ENCODE measurements at places on chromosomes 11 and 22. TPM values are rescaled to one million over a fixed set of nuclear protein-coding genes. Genes with fewer than 3 reads are reported as not detected.
A peak's percentile ranks its signal among the peaks of the same experiment; 100 is the strongest.

The CD248 gene
- total RNA-seq, result 0.23 TPM

- no peak for DNase-seq
These were observed 47.6 kb upstream of the KCNQ1OT1 start for GRCh38 chr11:2747248-2748027.

- no peak for DNase-seq
These were observed 23.2 kb downstream of the P2RY2 start for GRCh38 chr11:73241300-73241699.

DNA sequence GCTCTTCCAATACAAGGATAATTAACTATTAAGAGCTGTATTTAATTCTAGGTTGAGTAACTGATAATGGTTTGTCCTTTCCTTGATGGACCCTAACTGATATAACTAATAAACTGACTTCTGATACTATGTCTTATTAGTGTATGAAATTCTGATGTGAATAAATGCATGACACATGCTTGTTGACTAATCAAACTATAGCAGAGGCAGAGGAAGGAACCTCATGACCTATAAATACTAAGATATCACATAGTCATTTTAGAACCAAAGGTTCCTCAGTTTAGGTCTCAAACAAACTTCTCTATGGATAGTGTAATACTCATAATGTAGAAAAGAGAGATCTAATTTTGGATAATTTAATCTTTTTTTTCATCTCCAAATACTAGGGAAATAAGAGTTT lies 4.8 kb upstream of the HBD start:
- DNase-seq, result no peak

DNA sequence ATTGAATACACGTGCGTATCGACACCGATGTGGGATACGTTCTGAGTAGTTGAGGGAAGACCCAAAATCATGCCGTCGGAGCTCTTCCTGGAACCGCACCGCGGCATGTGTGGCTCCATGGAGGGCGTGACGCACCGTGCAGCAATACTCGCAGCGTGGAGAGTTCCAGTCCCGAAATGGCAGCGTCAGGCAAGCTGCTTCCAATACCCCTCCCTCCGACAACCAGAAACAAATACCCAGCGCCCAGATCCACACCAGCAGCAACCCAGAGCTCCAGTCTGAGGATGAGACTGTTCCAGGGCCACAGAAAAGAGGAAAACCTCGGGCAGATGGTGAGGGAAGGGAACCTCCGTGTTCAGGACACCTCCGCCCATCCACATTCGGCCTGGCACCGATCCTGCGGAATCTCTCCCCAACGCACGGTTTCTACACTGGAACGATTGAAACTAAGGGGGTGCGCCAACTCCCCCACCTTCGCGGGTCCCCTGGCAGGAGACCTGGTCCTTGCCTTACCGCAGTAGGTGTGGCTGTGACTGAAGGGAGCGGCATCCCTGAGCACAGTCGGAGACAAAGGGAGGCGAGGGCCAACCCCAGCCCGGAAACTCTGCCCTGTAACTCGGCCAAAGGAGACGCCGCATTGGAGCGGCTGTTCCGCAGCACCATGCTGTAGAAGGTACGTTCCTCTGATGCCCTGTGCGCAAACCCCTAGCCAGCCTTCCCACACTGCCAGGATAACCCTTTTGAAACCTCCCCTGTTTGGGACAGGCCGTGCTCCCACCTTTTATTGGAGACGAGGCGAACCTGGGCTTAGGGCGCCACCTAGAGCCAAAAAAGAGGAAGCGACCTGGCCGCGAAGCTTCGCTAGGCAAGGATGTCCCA lies 28.2 kb downstream of the DBX1 start:
- peak; percentile 80 for DNase-seq

DNA sequence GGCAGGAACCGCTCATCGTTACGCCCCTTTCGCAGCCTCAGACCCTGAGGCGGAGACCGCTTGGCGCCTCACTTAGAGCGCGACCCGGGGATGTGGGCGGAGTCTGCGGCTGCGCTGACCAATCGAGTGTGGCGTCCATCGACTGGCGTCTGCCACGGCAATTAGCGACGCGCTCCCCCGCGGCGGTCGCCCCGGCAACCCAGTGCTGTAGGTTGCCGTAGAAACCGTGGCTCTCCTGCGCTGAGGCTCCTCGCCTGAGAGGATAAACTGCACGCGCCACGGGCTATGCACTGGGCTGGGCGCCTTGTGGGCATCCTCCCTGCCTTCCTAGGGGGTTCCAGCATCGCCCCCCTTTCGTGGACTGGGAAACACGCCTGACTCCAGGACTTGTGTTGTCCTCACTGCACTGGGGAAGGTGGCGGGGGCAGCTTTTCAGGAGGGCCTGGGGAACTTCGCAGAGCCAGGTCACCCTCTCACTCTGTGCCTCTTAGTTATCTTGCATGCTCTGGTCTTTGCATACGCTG lies 701 bp upstream of the P2RX6 start:
- DNase-seq, result peak; percentile 91

DNA sequence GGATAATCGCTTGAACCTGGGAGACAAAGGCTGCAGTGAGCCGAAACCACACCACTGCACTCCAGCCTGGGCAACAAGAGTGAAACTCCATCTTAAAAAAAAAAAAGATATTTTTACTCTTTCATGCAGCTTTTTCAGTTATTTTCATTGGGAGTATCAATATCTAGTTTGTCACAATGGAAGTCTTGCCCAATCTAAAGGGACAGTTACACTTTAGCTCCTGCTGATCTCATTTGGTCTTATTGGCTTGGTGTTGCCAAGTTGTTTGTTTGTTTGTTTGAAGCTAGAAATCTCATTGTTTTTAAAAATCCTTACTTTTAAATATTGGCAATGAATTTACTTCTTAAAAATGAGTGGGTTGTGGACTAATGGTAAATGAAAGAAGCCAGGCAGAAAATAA lies 24.7 kb downstream of the CEP295 start:
- no peak for DNase-seq

- no peak for DNase-seq
These were observed 47.9 kb upstream of the YWHAH start for GRCh38 chr22:31896472-31896871.

The IL18 gene
- 0.33 TPM for total RNA-seq

DNA sequence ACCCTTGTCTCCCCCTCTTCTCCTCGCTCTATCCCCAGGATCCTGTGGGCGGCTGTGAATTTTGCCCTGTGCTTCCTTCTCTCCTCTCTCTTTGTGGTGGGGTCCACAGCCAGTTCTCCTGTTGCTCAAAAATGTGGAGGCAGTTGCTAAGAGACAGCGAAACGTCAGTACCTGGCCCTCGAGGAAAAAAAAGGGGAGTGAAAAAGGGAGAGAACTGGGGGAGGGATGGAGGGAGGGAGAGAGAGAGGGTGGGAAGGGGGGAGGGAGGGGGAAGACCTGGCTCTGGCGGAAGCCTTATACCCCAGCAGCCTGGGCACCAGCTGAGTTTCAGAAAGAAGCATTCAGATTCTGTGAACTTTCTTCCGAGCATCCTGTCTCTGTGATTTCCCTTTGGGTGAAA lies 2.1 kb upstream of the LRRC55 start:
- DNase-seq, result no peak

The GGT5 gene
- 27.8 TPM for total RNA-seq

- peak; percentile 85 for DNase-seq
These were observed 146.5 kb upstream of the RAG2 start for GRCh38 chr11:36744375-36745168.

GRCh38 chr11:88531831-88532230 lies 194.3 kb upstream of the CTSC start:
- DNase-seq, result no peak

The MPEG1 gene
- not detected for total RNA-seq

The DNAJC24 gene
- 8.2 TPM for total RNA-seq

The BRSK2 gene
- 0.51 TPM for total RNA-seq

GRCh38 chr22:42596336-42596735 lies 18.3 kb downstream of the POLDIP3 start:
- no peak for DNase-seq

DNA sequence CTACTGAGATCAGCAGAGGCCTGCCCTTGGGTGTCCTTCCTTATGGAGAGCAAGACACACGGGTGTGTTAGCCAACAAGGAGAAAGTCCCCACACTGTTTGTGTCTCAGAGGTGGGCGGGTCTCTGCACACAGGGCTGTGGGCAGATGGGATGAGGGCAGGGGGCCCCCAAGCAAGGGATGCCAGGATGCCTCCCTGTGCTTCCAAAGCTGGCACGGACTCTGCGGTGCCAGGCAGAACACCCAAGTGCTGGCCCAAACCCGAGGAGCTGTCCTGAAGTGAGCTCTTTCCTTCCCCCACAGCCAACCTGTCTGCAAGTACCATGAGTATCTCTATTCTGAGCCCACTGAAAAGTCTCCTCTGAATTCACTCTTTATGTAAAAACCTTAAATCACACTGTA lies 273.3 kb downstream of the CTTN start:
- no peak for DNase-seq

The CDC42BPG gene
- total RNA-seq, result 0.34 TPM

GRCh38 chr22:33726294-33726734 lies 194.0 kb downstream of the LARGE1 start:
- DNase-seq, result no peak

The ATF4 gene
- 150 TPM for total RNA-seq

- DNase-seq, result peak; percentile 4
These were observed 55.0 kb upstream of the ARHGAP32 start for GRCh38 chr11:129247135-129247534.

DNA sequence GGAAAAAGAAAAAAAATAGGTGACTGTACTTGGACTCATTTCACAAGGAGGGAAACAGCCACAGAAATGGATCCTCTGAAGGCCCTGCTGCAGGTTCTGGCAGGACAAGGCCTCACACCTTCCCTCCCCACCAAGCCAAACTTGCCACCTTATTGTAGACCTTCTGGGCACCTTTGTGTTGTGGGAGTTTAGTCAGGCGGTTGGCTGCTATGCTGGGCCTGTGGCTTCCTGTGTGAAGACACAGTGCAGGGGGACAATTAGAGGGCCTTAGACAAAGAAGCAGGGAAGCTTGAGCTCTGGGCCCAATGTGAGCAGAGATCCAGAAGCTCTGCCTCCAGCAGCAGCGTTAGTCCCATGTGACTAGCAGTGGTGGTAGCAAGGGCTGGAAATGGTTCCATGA lies 4.2 kb downstream of the RAB1B start:
- DNase-seq, result no peak

DNA sequence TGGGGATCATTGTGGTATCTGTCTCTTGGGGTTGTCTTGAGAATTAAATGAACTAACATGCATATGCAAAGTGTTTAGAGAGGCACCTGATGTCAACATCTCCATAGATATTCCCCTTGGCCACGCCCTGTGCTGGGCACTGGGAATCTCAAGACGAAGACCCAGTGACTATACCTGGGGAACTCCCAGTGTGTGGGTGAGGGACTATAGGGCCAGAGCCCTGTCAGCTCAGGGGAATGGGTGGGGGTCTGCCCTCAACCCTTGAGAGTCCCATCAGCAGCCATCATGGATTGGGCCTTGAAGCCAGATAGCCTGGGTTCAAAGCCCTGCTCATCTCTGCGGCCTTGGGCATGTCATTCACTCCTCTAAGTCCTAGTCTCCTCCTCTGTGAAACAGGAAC lies 21.6 kb upstream of the LMO1 start:
- no peak for DNase-seq

DNA sequence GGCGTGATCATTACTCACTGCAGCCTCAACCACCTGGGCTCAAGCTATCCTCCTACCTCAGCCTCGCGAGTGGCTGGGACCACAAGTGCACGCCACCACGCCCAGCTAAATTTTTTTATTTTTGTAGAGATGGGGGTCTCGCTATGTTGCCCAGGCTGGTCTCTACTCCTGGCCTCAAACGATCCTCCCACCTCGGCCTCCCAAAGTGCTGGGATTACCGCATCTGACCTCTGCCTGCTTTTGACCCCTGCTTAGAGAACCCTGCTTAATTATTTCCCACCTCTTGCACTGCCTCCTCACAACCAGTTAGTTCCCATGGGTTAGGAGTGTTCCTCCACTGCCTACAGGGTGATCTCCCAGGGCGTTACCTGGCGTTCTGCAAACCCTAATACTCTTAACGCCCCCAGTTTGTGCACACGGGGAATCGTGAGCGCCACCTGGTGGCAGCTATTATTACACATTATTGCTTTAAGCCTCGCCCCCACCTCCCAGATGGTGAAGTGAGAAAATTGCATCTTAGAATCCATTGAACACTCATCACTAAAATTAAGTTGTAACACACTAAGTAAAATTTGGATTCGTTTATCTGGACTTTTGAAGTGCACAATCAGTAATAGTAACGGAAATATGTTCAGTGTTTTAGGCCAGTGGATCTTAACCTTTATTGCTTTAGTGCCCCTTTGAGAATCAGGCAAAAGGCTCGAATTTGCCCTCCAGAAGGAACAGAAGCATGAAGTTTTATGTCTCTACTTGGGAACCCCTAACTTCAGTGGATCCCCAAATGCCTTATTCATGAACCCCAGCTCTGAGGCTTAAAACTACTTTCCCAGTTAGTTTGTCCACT lies 61.4 kb upstream of the ASPHD2 start:
- DNase-seq, result peak; percentile 76

The MFRP gene
- total RNA-seq, result not detected

The CATSPER1 gene
- 0.34 TPM for total RNA-seq

- DNase-seq, result no peak
These were observed 94.3 kb downstream of the PIWIL4 start for GRCh38 chr11:94661444-94661843.

DNA sequence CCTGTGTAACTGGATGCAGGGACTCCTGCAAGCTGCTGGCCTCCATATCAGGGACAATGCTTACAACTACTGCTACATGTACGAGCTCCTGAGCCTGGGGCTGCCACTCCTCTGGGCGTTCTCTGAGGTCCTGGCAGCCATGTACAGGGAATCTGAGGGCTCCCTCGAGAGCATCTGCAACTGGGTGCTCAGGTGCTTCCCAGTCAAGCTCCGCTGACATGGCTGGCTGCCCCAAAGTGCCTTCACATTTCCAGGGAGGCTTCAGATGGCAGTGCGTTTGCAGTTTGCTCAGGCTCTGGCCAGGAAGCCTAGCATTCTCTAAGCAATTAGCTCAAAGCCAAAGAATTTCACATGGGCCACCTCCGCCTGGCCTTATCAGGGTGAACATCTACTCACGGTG lies 117.4 kb upstream of the PARVA start:
- no peak for DNase-seq

The SYT8 gene
- total RNA-seq, result not detected

DNA sequence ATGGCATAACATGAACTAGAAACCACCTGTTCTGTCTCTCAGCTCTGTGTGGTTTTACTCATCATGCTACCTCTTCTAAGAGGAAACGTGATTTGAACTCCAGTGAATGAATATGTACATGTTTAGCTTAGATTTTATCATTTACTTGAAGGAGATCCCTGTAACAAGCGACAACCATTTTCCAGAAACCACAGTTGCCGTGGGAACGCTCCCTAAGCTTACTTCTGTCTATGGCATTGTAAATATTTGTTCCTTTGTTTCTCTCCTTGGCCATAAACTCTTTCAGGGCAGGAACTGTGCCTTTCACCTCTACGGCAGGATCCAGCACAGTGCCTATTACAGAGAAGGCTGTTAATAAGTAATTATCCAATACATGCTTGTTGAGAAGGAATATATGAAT lies 17.1 kb upstream of the TPH1 start:
- DNase-seq, result no peak

The DDI1 gene
- total RNA-seq, result not detected

- DNase-seq, result no peak
These were observed 130.6 kb upstream of the MTNR1B start for GRCh38 chr11:92838759-92839310.

All from dermis blood vessel endothelial cell (primary cell).